ENCODE measurements at places on chromosomes 12 and 14. TPM values are rescaled to one million over a fixed set of nuclear protein-coding genes. Genes with fewer than 3 reads are reported as not detected.

The CLBA1 gene
- total RNA-seq = 14.4 TPM

The MIP gene
- 0.15 TPM for total RNA-seq

The SRGAP1 gene
- total RNA-seq = 12.0 TPM

The B4GALNT3 gene
- total RNA-seq = 0.52 TPM

The CD4 gene
- not detected for total RNA-seq

The WNT1 gene
- 0.21 TPM for total RNA-seq

The CCDC177 gene
- 0.04 TPM for total RNA-seq

The LRRK2 gene
- total RNA-seq = 1.7 TPM

The SLC38A6 gene
- 18.1 TPM for total RNA-seq

The RPS6KA5 gene
- total RNA-seq = 6.6 TPM

The FAM161B gene
- total RNA-seq = 1.8 TPM

The OTOGL gene
- total RNA-seq = not detected

The GUCY2C gene
- total RNA-seq = 0.03 TPM

The TTC5 gene
- 15.4 TPM for total RNA-seq
